ENCODE measurements at places on chromosomes 4 and X.
A peak's percentile ranks its signal among the peaks of the same experiment; 100 is the strongest.

DNA sequence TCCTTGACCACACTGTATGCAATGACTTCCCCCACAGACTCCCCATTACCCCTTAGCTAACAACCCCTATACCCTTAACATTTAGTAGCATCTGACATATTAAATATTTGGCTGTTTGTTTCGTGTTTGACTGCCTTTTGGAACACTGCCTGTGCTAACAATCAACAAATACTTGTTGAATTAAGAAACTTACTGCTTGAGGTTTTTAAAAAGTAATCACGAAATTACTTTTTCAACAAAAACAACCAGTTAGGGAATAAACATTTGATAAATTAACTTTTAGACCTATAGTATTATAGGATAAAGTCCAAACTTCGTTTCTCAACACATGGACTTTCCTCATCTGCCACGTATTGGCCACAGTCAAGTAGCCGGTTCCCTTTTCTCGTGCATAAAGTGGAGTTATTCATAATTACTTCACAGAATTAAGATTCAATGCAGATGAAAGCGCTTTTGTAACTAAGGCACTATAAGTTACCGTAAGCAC lies 555 bp upstream of the ELMOD2 start:
- no peak for DNase-seq

GRCh38 chr4:32775049-32775448 lies 2054.9 kb downstream of the PCDH7 start:
- DNase-seq = no peak

GRCh38 chr4:77375866-77376607 lies 219.0 kb downstream of the CCNG2 start:
- no peak for DNase-seq

DNA sequence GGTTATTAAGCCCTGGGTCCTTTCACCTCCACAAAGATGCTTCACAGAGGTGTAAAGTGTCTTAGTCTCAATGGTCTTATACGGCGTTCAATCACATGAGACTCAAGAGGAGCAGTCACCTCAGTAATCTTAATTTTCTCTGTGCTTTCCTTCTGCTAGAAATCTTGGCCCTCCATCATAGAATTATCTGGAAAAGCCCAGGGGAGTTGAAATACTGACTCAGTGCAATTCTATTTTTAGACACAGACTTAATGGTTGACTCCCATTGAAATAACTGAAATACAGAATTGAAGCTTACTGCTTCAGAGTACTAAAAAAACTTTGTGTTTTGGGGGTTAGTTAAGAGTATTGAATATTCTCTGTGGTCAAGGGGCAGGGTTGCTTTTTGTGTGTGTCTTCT lies 94.5 kb upstream of the IL15 start:
- no peak for DNase-seq

DNA sequence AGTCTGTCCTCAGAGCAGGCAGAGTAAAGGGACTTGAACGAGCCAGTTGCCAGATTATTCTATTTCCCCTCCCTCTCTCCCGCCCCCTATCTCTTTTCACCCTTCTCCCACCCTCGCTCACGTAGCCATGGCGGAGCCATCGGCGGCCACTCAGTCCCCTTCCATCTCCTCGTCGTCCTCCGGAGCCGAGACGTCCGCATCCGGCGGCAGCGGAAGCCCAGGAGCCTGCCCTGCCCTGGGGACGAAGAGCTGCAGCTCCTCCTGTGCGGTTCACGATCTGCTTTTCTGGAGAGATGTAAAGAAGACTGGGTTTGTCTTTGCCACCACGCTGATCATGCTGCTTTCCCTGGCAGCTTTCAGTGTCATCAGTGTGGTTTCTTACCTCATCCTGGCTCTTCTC lies 106.2 kb upstream of the SMAD1 start:
- no peak for DNase-seq

DNA sequence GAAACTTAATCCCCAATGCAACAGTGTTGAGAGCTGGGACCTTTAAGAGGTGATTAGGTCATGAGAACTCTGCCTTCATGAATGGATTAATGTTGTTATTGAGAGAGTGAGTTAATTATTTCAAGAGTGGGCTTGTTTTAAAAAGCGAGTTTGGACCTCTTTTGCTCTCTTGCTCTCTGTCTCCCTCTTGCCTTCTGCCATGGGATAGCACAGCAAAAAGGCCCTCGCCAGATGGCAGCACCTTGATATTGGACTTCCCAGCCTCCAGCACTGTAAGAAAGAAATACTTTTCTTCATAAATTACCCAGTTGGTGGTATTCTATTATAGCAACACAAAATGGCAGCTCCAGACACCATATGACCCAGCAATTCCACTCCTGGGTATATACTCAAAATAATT lies 7.0 kb upstream of the ATP6AP2 start:
- no peak for DNase-seq

DNA sequence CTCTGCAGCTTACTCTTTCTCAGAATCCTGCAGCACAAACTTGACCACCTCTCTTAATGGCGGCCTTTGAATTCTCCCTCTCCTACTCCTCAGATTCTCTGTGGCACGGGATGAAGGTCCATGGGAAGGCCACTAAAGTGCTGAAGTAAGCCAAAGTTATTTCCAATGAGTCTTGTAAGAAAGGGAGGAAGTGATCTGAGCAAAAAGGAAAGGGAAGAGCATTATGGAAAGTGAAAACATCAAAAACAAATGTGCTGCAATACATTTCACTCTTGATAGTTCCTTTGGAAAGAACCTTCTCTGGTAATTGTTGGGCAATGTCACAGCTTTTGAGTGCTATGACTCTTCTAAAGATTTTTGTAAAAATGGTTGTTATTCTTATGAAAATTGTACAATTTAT lies 54.3 kb upstream of the CAMK2D start:
- no peak for DNase-seq

- DNase-seq = peak; percentile 42
These were observed 18.8 kb downstream of the SPACA5 start for GRCh38 chrX:48025561-48025960.

GRCh38 chr4:51890760-51891159 lies 47.8 kb downstream of the DCUN1D4 start:
- DNase-seq = no peak

- DNase-seq = no peak
These were observed 50.6 kb downstream of the TENM3 start for GRCh38 chr4:182293691-182294255.

DNA sequence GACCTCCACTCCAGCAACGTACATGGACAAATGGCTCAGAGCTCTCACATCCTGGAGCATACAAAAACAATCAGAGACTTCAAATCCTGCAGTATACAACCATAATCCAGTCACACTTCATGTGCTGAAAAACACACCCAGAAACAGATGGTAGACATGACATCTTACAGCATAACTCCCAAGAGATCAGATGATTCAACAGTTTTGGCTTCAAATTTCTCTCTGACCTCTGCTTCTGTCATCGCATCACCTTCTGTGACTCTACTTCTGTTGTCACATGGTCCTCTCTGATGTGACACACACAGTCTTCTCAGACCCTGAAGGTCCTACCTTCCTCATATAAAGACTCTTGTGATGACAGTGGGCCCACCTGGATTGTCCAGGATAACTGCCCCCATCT lies 18.5 kb downstream of the SUV39H1 start:
- no peak for DNase-seq

- DNase-seq = no peak
These were observed 482.8 kb upstream of the HTR2C start for GRCh38 chrX:114101081-114101480.

DNA sequence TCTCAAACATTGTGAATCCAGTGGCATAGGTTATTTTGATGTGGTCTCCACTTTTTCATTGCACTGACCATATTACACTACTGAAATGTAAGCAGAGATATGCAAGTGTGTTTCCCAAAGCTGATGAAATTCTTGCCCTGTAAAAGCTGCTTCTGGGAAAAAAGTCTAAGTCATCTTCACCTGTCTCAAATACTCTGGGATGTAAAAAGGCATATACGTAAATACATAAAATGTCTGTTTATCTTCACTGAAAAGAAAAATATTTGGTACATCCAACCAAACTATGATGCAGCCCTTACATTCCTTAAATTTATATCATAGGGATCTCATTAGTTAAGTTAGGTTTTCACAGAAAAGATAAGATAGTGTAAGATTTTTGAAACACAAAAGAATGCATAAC lies 7.9 kb downstream of the KDR start:
- DNase-seq = no peak

GRCh38 chrX:72306851-72307645 lies 1.3 kb upstream of the CITED1 start:
- DNase-seq = peak; percentile 73

- DNase-seq = peak; percentile 47
These were observed 172.9 kb upstream of the TTC29 start for GRCh38 chr4:147118528-147118927.

GRCh38 chrX:49186125-49187027 lies at the start of gene PRICKLE3:
TSS of gene PRICKLE3 (minus strand) at chrX:49186373. CDS start at chrX:49186297, 76 bp downstream.
- DNase-seq = peak; percentile 92

GRCh38 chr4:150232029-150232428 lies 153.8 kb downstream of the DCLK2 start:
- DNase-seq = no peak

- DNase-seq = no peak
These were observed 1329.1 kb downstream of the PCDH18 start for GRCh38 chr4:136203199-136203598.

- peak; percentile 39 for DNase-seq
These were observed 583 bp downstream of the GABRE start for GRCh38 chrX:151973851-151974335.

DNA sequence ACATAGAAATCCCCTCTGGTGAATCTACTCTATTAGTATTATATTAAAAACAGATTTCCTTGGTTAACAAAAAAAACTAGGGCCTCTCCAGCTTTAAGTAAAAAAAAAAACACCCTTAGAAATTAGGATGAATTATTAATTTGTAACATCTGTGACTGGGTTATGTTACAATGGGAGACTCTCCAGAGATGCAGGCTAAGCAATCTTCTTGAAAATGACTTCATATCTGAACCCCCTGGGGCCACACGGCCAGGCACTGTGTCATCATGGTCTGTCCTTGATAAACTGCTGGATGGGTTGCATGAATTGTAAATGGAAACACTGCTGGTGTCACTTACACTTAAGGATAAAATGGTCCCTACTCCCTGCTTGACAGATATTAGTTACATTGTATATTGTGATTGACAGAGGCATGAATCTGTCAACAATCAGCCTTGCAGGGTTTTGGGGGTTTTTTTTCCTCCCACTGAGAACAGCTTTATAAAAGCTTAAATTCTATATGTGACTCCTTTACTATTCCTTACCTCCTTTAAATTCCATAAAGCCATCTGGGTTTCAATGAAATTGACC lies 49.1 kb downstream of the PRKG2 start:
- no peak for DNase-seq

- no peak for DNase-seq
These were observed 21.0 kb upstream of the ANXA5 start for GRCh38 chr4:121717680-121718237.

GRCh38 chrX:68931345-68931744 lies 102.5 kb downstream of the EFNB1 start:
- peak; percentile 66 for DNase-seq

GRCh38 chr4:7044137-7044930 lies 1.2 kb downstream of the TADA2B start:
- no peak for DNase-seq

DNA sequence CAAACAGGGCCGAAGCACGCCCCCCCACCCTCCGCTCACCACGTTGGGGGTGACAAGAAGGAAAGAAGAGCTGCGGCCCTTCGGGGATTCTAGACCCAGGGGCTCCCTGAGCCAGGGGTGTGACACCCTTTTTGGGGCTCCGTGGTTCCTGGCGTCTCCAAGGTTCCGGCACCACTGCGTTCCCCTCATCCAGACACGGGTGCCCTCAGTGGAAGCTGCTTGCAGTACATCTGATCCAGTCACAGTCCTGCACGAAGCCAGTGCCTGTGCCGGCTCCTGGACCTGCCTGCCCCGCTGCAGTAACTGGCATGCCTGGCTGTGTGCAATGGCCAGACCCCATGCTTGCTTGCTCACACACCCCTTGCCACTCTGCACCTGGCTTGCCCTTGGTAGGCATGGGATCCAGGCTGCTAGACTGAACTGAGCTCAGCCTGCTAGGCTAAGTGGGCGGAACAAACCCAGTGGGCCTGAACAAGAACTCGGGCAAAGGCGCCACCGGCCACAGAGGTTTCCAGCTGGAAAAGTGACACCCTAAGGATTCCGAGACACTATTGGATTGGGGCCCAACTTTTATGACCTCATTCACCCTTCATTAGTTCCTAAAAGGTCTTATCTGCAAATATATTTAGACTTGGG lies 420.4 kb upstream of the AGA start:
- DNase-seq = no peak

DNA sequence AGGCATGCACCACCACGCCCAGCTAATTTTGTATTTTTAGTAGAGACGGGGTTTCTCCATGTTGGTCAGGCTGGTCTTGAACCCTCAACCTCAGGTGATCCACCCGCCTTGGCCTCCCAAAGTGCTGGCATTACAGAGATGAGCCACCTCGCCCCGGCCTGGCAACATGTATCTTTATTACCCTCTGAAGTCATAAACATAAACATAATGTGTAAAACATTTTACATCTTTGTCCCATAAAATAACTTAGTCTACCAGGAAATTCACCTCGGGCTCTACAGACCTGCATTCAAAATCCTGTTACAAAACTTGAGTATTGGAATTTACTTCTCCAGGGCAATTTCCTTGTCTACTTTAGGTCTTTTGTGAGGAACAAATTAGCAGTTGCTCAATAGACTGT lies 68.1 kb upstream of the DUSP21 start:
- no peak for DNase-seq

DNA sequence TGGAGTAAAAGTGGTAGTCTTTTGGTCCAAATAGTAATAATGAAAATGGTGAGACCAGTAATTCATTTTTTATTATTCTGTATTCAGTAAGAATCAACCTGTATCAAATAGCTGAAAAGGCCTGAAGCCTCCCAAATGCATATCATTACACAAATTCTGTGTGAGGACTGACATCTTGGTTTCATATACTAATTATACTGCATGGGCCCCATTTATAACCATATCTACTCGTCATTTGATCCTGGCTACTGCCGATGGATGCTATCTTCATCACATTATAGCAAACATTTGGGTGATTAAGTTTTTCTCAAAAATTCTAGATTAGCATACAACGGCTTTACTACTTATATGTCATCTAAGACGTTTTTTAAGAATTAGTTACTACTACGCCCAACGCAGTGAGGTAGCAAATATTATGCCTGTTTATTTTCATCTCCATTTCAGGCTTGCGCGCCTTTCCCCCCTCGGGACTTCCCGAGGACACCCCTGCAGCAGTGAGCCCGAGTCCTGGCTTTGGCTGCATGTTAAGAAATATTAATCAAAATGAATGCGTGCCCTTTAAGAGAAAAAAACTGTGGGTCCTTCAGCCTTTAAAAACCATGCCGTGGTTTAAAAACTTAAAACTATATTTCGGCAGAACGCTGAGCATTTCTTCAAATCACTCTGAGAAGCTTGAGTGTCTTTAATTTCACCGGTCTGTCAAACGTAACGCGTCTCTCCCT lies 814 bp upstream of the MMAA start:
- no peak for DNase-seq

GRCh38 chrX:29948653-29949052 lies 266.7 kb upstream of the MAGEB2 start:
- no peak for DNase-seq
